Progenitor cell of endocrine pancreas (in vitro differentiated cells): ENCODE measurements at places on chromosomes 3 and 15. TPM values are rescaled to one million over a fixed set of nuclear protein-coding genes. Genes with fewer than 3 reads are reported as not detected.

Gene SKOR1
- total RNA-seq, result 0.60 and 0.75 TPM in 2 replicates

- peaks cover 2% of the 10 kb centered on the region for H3K36me3 ChIP-seq
- no peak within 1 kb of the TSS for H3K4me3 ChIP-seq
- no peak for DNase-seq
- no peak within 1 kb of the TSS for H3K27ac ChIP-seq
- H3K4me1 ChIP-seq, result peaks cover 2% of the 10 kb centered on the region
Observed at GRCh38 chr3:172447611-172448579, at the start of gene GHSR. TSS of gene GHSR (minus strand) at chr3:172448456. CDS start at chr3:172448413, 43 bp downstream.

Gene RAD51
- 13.2 and 16.0 TPM in 2 replicates for total RNA-seq

- H3K27ac ChIP-seq, result peak overlapping the region; percentile 81
- H3K27me3 ChIP-seq, result no peaks in the 10 kb centered on the region
- DNase-seq, result peak; percentile 18
- H3K4me1 ChIP-seq, result peaks cover 21% of the 10 kb centered on the region
- no peaks in the 10 kb centered on the region for H3K36me3 ChIP-seq
Observed at GRCh38 chr3:42819351-42819965, 10.2 kb downstream of the ACKR2 start.

Gene ATP2B2
- 0.07 TPM in 2 replicates for total RNA-seq

GRCh38 chr3:87468938-87469337, 192.6 kb upstream of the POU1F1 start:
- no peaks in the 10 kb centered on the region for H3K36me3 ChIP-seq
- no peaks in the 10 kb centered on the region for H3K4me1 ChIP-seq
- DNase-seq, result no peak
- H3K4me3 ChIP-seq, result no peak overlapping the region
- no peaks in the 10 kb centered on the region for H3K27me3 ChIP-seq

GRCh38 chr3:101978348-101978747, 129.0 kb downstream of the NFKBIZ start:
- H3K4me3 ChIP-seq, result no peak overlapping the region
- no peaks in the 10 kb centered on the region for H3K27me3 ChIP-seq
- peaks cover 13% of the 10 kb centered on the region for H3K4me1 ChIP-seq
- no peak overlapping the region for H3K27ac ChIP-seq
- no peak for DNase-seq

Gene CSPG5
- 1.7 and 2.5 TPM in 2 replicates for total RNA-seq

GRCh38 chr3:47016934-47017435, 37.5 kb downstream of the NBEAL2 start:
- peaks cover 10% of the 10 kb centered on the region for H3K4me1 ChIP-seq
- no peak overlapping the region for H3K4me3 ChIP-seq

GRCh38 chr3:966341-966740, 126.5 kb upstream of the CNTN6 start:
- H3K36me3 ChIP-seq, result peaks cover 2% of the 10 kb centered on the region
- no peaks in the 10 kb centered on the region for H3K27me3 ChIP-seq
- H3K4me3 ChIP-seq, result no peak overlapping the region
- DNase-seq, result no peak
- H3K4me1 ChIP-seq, result no peaks in the 10 kb centered on the region

GRCh38 chr15:68372291-68372811, 59.6 kb downstream of the ITGA11 start:
- H3K36me3 ChIP-seq, result no peaks in the 10 kb centered on the region
- no peak overlapping the region for H3K27ac ChIP-seq
- H3K4me3 ChIP-seq, result no peak overlapping the region
- H3K27me3 ChIP-seq, result peaks cover 10% of the 10 kb centered on the region

Gene MYO1E
- 40.4 and 42.3 TPM in 2 replicates for total RNA-seq

DNA sequence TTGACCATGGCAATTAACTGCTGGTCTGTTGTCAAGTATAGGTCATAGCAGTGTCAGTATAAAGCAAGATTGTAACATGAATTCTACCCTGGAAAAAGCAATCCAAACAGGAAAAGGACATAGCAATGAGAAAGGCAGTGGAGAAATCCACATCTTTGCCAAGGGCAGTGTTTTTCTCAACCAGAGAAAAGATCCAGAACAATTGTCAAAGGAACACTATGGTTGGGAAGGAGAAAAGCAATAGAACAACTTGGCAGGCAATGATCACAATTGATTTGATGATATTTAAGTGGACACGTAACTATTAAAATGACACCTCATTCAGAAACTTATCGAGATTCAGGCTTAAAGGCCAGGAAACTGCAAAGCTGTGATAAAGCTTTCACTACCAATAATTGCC, 271.1 kb downstream of the DIPK2A start:
- H3K27me3 ChIP-seq, result no peaks in the 10 kb centered on the region
- H3K4me3 ChIP-seq, result no peak overlapping the region
- no peaks in the 10 kb centered on the region for H3K36me3 ChIP-seq
- DNase-seq, result no peak
